ENCODE measurements at places on chromosomes 6 and 20.

GRCh38 chr6:83758533-83758932, 49.6 kb upstream of the SNAP91 start:
- DNase-seq: no peak
- no peak overlapping the region for H3K4me3 ChIP-seq
- H3K27ac ChIP-seq: no peak overlapping the region
- H3K4me1 ChIP-seq: no peaks in the 10 kb centered on the region

DNA sequence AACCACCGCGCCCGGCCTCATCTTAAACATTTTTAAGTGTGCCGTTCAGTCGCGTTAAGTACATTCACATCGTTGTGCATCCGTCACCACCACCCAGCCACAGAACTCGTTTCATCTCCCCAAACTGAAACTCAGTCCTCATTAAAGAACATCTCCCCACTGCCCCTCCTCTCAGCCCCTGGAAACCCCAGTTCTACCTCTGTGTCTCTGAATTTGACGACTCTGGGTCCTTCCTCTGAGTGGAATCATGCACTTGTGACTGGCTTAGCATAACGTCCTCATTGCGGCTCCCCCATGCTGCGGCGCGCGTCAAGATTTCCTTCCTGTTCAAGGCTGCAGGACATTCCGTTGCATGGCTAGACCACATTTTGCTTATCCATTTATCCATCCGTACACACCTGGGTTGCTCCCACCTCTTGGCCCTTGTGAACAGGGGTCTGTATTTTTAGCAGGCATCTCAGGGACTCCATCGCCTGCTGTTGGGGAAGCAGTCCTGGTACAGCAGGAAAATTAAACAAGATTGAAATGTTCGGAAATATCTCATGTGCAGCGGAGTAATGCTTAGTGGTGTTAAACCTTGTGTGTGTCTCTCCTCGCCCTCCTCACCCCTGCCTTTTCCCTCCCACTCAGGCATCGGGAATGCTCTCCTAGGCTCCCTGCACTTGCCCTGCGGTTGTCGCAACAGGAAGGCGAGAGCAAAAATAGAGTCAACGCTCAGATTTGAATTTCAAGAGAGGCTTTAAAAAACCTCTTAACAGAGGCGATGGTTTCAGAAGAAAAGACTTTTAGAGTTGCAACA, 127.9 kb downstream of the PXDC1 start:
- peak overlapping the region; percentile 82 for H3K4me3 ChIP-seq
- H3K36me3 ChIP-seq: no peaks in the 10 kb centered on the region
- peak; percentile 48 for DNase-seq
- H3K27ac ChIP-seq: peak overlapping the region; percentile 85

- H3K27ac ChIP-seq: no peak overlapping the region
- H3K36me3 ChIP-seq: no peaks in the 10 kb centered on the region
- H3K4me3 ChIP-seq: no peak overlapping the region
- DNase-seq: no peak
- H3K4me1 ChIP-seq: no peaks in the 10 kb centered on the region
These were observed 49.9 kb upstream of the TENT5A start for GRCh38 chr6:81802356-81802755.

GRCh38 chr20:59985864-59986263, 27.6 kb downstream of the CDH26 start:
- H3K27ac ChIP-seq: no peak overlapping the region
- no peak overlapping the region for H3K4me3 ChIP-seq
- peaks cover 9% of the 10 kb centered on the region for H3K4me1 ChIP-seq

DNA sequence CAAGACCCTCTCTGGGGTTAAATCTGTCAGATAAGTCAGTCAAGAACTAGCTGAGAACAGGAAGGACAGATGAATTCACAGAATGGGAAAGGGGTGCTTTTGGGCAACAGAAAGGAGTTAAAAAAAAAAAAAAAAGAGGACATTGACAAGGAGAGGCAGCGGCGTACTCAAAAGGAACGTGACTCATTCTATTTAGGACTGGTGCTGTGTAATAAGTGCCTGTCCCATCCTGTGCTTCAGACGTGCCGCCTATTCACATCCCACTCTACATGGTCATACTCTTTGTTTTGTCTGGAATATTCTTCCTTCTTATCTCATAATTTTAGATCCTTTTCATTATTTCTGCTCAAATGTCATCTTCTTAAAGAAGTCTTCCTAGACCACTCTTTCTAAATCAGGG, 101.1 kb upstream of the EMILIN3 start:
- H3K4me1 ChIP-seq: no peaks in the 10 kb centered on the region
- peaks cover 72% of the 10 kb centered on the region for H3K36me3 ChIP-seq
- DNase-seq: no peak
- H3K27ac ChIP-seq: no peak overlapping the region
- H3K27me3 ChIP-seq: no peaks in the 10 kb centered on the region

DNA sequence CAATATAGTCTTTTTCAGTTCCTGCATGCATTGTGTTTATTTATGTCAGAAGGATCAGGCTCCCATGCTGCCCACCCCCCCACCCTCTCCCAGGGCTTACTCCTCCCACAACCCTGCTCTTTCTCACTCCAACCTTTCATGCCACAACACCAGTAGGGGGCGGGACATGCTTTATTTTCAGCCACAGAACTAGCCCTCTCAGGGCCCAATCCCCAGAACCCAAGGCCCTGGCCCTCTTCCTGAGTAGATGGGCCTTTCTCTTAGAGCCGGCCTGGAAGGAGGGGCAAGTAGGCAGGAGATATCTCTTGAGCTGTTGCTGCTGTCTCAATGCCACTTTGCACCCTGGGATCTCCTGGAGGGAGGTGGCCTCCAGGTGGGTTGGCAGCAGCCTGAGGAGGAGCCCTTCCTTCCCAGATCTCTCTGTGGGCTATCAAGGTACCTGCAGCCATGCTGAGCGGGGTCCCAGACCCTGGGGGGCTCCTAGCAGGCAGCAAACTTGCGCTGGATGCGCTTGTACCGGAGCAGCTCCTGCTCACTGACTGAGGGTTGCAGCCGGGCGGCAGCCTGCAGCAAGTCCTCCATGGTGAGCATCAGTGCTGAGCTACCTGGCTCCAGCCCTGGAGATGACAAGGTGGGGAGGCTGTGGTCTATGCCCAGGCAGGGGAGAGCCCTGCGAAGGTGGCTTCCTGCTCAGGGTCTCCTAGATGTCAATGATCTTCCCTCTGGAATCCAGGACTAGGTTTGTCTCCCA, 3.5 kb downstream of the GNMT start:
- no peak overlapping the region for H3K4me3 ChIP-seq
- no peak overlapping the region for H3K27ac ChIP-seq
- H3K36me3 ChIP-seq: peaks cover 36% of the 10 kb centered on the region
- no peak for DNase-seq
- no peaks in the 10 kb centered on the region for H3K27me3 ChIP-seq

DNA sequence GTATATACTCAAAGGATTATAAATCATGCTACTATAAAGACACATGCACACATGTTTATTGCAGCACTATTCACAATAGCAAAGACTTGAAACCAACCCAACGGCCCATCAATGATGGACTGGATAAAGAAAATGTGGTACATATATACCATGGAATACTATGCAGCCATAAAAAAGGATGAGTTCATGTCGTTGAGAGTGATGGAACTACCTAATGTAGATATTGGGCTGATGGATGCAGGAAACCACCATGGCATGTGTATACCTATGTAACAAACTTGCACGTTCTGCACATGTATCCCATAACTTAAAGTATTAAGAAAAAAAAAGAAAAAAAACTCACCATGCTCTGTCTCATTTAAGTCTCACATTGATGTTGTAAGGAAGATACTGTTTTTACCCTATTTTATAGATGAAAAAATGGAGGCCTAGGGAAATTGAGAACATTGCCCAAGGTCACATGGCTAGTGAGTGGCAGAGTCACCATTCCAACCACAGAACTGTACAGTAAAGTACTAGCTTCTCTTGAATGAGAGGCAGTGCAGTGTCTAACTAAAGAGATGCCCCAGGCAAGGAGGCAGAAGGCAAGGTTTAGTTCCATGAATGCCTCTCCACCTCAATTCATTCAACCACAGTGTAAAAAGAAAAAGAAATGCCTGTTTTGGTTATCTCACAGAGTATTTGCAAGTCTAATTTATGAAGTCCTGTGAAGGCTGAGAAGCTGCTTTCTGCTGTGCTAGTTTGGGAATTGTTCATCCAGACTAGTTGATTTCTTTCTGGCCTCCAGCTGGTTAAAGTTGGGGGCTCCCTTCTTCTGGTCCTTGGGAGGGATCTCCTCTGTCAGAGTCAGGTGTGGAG, 68.2 kb downstream of the FIG4 start:
- H3K4me3 ChIP-seq: no peak overlapping the region
- H3K4me1 ChIP-seq: peaks cover 17% of the 10 kb centered on the region
- no peak for DNase-seq
- H3K36me3 ChIP-seq: peaks cover 59% of the 10 kb centered on the region
- H3K27ac ChIP-seq: no peak overlapping the region
- H3K27me3 ChIP-seq: no peaks in the 10 kb centered on the region

DNA sequence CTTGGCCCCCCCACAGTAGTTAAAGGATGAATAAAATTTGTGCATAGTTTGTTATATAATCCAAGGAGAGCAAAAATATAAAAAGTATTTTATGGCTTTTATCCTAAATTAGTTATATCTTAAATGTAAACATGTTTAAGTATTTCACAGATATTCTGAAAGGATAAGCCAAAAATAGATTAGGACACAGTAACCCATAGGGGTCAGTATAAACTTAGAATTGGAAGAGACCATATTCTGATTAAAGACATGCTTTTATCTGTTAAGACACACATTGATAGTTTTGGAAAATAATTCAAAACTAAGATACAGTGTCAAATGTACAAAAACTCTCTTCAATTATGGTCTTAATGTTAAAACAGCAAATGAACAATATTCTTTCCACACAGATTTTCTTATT, 4.5 kb upstream of the SERINC1 start:
- DNase-seq: peak; percentile 39
- no peak overlapping the region for H3K27ac ChIP-seq
- peaks cover 3% of the 10 kb centered on the region for H3K27me3 ChIP-seq
- peaks cover 5% of the 10 kb centered on the region for H3K36me3 ChIP-seq
- no peak overlapping the region for H3K4me3 ChIP-seq

DNA sequence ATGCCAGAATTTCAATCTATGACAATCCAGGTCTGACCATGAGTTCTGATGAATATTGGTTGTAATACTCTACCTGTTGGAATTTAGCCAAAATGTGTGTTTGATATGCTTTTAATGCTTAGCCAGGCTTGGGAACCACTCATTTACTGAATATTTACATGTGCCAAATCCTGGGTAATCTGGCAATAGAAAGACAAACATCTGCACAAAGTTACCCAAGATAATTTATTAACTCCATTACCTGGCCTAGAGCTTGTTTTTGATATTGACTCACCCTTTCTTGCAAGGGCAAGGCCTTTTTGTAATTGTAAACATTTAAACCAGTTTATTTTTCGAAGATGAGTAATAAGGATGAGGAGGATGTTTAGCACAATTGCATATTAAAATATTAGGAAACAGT, 13.5 kb upstream of the CD2AP start:
- peaks cover 7% of the 10 kb centered on the region for H3K27me3 ChIP-seq
- peaks cover 5% of the 10 kb centered on the region for H3K36me3 ChIP-seq
- no peak overlapping the region for H3K4me3 ChIP-seq
- no peaks in the 10 kb centered on the region for H3K4me1 ChIP-seq

DNA sequence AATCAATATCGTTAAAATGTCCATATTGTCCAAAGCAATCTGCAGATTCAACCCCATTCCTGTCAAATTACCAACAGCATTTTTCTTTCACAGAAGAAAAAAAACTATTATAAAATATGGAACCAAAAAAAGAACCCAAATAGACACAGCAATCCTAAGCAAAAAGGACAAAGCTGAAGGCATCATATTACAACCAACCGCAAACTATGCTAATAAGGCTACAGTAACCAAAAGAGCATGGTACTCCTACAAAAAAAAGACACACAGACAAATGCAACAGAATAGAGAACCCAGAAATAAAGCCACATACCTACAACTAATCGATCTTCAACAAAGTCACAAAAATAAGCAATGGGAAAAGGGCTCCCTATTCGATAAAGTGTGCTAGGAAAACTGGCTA, 49.2 kb downstream of the RNGTT start:
- no peak overlapping the region for H3K4me3 ChIP-seq
- H3K4me1 ChIP-seq: peaks cover 40% of the 10 kb centered on the region
- no peaks in the 10 kb centered on the region for H3K27me3 ChIP-seq
- H3K36me3 ChIP-seq: peaks cover 12% of the 10 kb centered on the region

DNA sequence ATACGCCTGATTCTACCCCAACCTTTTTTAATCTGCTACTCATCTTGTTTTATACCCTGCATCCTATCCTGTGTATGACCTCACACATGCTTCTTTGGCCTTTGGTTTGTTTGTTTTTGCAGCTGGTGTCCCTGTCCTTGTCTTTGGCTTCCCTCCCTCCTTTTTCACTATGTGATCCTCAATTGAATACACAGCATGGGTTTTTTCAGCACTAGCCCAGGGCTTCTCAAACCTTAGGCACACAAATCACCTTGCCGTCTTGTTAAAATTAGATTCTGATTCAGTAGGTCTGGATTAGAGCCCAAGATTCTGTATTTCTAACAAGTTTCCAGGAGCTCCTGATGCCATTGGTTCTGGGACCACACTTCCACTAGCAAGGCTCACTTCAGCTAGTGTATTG, 321.5 kb upstream of the MAN1A1 start:
- no peak overlapping the region for H3K27ac ChIP-seq
- H3K4me3 ChIP-seq: no peak overlapping the region
- no peak for DNase-seq
- peaks cover 12% of the 10 kb centered on the region for H3K4me1 ChIP-seq

- no peak overlapping the region for H3K4me3 ChIP-seq
- DNase-seq: no peak
- H3K27ac ChIP-seq: no peak overlapping the region
These were observed 8.3 kb downstream of the RIPOR3 start for GRCh38 chr20:50682947-50683530.

- no peak overlapping the region for H3K4me3 ChIP-seq
- H3K27me3 ChIP-seq: no peaks in the 10 kb centered on the region
- H3K27ac ChIP-seq: no peak overlapping the region
These were observed 26.2 kb upstream of the TSHZ2 start for GRCh38 chr20:52945862-52946522.

- DNase-seq: no peak
- peak overlapping the region; percentile 91 for H3K4me3 ChIP-seq
- H3K27me3 ChIP-seq: no peaks in the 10 kb centered on the region
- H3K36me3 ChIP-seq: peaks cover 2% of the 10 kb centered on the region
- H3K27ac ChIP-seq: peak overlapping the region; percentile 43
These were observed 834 bp upstream of the CTSZ start for GRCh38 chr20:59007665-59008511.

Measured in naive thymus-derived CD8-positive, alpha-beta T cell (primary cell).